KG1 (cell line): ENCODE measurements at places on chromosomes 6 and 20.
A peak's percentile ranks its signal among the peaks of the same experiment; 100 is the strongest.

- DNase-seq: no peak
Observed at GRCh38 chr20:62551407-62552323, 75.9 kb upstream of the GATA5 start.

GRCh38 chr6:52335576-52335975, 26.4 kb upstream of the PAQR8 start:
- DNase-seq: no peak

- DNase-seq: peak; percentile 40
Observed at GRCh38 chr6:118810420-118811027, 83.4 kb upstream of the ASF1A start.

DNA sequence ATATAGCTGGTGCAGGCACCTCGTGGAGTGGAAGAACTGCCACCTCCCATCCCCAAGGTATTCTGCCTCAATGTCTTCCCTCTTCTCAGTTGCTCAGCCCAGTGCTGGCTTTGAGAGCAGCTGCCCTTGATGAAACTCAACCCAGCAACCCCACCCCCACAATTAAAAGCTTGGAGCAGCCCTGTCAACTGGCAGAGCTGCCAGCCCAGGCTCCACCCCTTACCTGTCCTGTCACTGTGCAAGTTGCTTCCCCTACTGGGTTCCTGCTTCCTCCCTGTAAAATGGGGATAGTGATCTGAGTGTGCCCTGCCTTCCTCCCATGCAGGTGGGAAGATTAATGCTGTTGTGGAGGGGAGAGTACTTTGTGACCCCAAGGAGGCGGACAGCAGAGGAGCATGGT, 4.5 kb downstream of the TMEM63B start:
- no peak for DNase-seq

GRCh38 chr20:18272451-18272850, 15.9 kb upstream of the ZNF133 start:
- DNase-seq: no peak

DNA sequence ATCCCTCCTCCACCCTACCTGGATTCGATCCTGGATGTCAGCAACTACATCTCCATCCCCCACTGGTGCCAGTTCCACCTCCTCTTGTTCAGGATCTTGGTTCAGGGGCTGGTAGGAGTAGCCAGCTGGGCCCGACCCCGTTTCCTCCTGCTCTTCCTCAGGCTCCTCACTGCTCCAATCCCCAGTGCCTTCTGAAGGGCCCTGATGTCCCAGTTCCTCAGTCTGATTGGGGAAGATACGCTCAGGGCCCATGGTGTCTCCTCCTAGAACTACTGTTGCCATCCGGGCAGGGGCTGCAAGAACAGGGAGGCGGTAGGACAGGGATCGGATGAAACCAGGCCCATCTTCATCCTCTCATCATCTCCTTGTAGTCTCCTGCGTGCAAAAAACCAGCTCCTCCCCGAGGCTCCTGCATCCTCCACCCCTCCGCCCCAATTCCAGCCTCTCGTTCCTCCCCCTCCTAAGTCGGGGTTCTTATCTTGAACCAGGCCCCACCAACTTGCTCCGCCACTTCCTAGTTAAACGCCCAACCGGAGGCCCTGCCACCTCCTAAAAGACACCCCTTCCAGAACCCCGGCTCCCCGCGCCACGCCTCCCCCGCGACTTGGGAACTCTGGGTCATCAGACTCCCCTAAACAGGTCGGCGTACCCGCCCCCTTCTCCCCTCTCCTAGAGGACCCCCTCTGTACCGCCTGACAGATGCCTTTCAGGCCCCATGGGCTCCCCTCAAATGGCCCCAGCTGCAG, 476 bp downstream of the MEA1 start:
- no peak for DNase-seq

DNA sequence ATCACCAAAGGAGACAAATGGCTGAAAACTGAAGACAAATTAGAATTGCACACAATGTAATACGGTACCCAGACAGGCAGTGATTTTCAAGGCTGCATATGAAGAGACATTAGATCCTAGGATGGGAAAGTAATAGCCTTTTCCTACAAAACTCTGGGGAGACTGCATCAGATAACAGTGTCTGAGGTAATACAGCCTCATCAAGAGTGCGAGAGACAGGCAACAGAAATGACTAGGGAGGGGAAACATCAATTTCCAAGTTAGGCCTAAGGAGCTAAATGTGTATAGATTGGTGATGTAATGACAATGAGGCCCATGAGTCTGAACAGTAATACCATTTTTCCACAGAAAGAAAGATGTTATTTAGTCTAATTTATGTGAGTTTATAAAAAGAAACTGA, 200.3 kb downstream of the HTR1B start:
- no peak for DNase-seq

DNA sequence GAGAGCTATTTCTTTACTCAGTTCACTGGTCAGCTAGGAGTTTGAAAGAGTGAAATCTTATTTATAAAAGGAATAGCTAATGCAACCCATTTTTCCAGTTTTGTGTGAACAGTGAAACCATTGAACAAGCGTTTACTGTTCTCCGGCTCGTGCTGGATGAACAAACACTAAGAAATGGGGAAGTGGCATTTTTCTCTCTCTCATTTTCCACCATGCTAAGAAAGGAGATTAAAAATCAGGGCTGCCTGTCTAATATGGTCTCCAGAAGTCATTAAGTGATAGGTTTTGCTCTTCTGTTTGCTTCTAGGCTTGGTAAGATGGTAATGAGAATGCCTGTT, 774 bp upstream of the SFT2D1 start:
- DNase-seq: no peak

GRCh38 chr6:158803733-158804143, 15.4 kb downstream of the EZR start:
- DNase-seq: peak; percentile 44

DNA sequence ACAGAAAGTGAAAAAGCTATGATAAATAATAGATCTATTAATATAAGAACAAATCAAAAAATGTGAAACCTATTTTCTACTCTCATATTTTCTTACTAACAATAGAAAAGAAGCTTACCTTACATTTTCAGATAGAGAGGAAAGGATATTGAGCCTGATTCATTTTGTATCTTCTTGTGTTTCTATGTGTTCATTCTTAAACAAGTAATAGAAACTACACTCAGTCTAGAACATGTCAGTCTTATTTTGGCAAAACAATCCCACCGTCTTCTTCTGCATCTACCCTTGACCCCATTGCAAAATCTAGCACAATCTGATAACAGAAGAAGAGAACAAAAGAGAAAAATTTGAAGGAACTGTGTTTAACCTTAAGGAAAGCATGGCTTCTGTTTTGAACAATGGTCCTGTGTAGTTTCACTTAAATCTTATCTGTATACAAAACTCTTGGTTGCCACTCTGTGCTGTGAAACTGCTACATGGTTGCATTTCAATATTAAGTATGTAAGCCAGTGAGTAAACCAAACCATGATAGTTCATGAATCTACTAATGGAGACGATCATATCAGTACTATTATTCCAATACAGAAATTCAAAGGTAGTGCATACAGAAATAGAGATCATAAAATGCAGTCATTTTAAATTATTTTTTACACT, 69.5 kb upstream of the LGSN start:
- no peak for DNase-seq

DNA sequence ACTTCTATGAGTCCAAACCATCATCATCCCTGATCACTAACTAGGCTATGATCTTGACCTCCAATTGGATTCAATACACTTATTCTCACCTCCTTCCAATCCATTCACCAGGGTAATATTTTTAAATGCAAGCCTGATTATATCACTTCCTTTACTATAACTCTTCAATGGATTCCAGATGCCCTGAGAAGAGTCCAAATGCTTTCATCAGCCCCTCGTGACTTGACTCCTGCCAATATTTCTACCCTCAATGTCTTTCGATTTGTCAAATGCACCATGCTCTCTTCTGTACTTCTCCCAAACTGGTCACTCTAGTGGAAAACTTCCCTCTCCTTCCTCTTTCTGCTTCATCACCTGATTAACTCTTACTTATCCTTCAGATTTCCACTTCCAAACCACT, 70.8 kb downstream of the CD164 start:
- no peak for DNase-seq

DNA sequence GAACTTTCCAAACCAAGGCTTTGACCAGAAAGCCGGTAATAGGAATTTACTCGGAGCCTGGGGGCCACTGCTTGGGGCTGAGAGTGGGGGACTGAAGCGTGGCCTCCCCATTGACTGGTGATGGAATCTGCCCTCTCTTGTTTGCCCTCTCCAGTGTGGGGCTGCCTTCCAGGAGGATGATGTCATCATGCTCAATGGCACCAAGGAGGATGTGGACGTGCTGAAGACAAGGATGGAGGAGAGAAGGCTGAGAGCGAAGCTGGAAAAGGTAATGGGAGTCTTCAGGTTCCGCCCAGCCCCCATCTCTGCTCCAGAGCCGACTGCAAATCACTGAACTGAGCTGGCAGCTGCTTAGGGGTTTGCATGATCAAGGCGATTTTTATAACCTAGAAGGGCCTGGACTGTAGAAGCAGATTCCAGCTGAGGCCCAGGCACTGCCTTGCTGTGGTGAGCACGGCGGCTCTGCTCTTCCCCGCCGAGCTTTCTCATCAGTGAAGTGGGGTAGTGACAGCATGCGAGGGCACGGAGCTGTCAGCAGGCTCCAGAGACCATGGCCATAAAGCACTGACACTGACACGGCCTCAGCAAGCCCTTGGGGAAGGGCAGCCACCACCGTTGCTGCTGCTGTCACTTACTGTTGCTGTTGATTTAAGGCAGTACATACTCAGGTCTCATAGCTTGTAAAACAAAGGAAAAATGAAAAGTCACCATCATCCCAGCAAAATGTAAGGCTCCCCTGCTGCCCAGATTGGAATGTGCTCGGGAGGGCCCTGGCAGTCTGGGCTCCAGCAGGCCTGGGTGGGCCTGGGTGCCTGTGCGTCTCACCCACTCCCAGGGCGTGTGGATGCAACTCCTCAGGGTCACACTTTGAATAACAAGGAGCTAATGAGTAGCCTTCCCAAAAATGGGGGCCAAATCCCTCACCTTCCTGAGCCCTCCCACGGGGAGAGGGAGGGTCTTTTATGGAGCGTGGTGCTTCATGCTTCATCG, 11.1 kb upstream of the FAM209A start:
- DNase-seq: no peak

GRCh38 chr6:111779660-111780059, 93.6 kb downstream of the FYN start:
- DNase-seq: no peak

GRCh38 chr20:11235058-11235457, 561.3 kb upstream of the JAG1 start:
- no peak for DNase-seq

GRCh38 chr6:117270055-117270842, 4.9 kb downstream of the VGLL2 start:
- DNase-seq: no peak

DNA sequence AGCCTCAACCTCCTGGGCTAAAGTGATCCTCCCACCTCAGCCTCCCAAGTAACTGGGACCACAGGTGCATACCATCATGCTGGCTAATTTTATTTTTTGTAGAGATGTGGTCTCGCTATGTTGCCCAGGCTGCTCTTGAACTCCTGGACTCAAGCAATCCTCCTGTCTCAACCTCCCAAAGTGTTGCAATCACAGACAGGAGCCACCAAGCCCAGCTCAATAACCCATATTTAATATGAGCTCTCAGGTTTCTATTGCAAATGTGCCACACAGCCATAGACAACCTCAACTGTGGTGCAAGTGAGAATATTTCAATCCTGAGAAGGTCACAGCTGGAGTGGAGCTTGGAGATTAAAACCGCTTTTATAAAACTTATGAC, 14.4 kb downstream of the JPH2 start:
- no peak for DNase-seq
